Activated CD4-positive, CD25-positive, alpha-beta regulatory T cell treated with anti-CD3 and anti-CD28 coated beads, Interleukin-2, amount 50 U/mL, for 16 hours (primary cell): ENCODE measurements at places on chromosomes 5 and 9.

DNA sequence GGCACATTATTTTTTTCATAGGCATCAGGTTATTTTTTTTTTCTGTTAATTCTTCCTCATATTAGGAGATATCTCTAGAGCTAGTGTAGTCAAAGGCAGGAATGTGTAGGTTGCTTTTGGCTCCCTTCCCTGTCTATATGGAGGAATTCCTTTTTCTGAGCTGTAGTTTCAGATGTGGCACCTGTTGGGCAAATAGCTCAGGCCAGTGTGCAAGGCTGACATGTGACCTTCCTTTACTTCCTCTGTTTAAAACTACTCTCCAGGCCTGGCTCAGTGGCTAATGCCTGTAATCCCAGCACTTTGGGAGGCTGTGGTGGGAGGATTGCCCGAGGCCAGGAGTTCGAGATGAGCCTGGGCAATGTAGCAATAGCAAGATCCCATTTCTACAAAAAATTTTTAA is 40.5 kb upstream of the KIAA1958 start:
- no peak for DNase-seq

- DNase-seq = no peak
Measured at GRCh38 chr9:108297073-108297472, 558.7 kb downstream of the ACTL7B start.

GRCh38 chr9:33682551-33682950 is 112.8 kb upstream of the PRSS3 start:
- DNase-seq = no peak

DNA sequence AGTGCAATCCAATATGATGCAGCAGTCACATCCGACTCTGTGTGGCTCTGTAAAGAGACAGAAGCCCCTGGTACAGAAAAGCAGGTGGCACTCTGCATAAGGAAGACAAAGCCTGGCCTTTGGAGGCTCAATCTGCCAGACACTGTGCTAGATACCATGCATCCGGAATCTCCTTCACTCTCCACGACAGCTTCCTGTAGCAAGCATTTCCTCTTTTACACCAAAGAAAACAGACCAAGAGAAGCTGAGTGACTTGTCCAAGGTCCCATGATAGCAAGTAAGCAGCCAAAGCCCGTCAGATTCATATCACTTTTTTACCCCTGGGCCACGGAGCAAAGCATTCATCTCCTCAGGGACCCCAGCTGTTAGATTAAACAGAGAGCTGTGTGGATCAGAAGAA is 64.2 kb upstream of the SMIM23 start:
- DNase-seq = no peak

GRCh38 chr5:2746561-2747032 is 4.9 kb downstream of the IRX2 start:
- DNase-seq = no peak
